ENCODE measurements at places on chromosomes 7 and 10.
A peak's percentile ranks its signal among the peaks of the same experiment; 100 is the strongest.

DNA sequence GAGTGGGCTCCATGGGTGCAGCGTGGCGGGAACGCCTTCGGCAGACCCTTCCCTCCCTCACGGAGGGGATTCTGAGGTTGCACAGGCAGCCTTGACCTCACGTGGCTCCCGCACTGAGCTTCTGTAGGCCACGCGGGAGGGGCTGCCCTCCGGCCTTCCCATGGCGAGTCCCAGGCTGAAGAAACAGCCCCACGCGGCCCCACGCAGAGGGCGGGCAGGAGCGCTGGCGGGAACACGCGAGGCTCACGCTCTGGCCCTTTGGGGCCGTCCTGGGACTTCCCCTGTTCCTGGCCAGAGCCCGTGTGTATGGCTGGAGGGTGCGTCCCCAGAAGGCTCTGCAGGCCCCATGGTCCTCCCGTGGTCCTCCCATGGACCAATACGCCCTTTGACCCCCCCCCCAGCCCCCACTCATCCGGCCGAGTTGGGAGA is 21.7 kb upstream of the NKX6-2 start:
- DNase-seq = no peak

DNA sequence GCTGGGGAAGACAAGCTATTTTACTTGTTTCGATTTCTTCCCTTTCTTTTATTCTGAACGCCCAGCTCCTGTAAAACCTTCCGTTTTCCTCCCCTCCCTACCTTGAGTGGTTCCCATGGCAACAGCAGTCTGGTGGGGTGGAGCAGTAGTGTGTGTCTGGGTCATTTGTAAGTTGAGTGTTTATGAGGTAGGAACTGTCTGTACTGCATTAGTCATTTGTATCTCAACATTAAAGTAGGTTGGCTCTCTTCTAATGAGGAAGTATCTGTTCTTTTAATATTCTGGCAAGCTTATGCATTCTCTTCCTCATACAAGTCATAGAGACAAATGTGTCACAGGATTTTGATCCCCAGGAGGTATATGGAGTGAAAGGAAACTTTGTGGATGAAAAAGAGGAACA is 85.3 kb upstream of the CCDC6 start:
- no peak for DNase-seq

DNA sequence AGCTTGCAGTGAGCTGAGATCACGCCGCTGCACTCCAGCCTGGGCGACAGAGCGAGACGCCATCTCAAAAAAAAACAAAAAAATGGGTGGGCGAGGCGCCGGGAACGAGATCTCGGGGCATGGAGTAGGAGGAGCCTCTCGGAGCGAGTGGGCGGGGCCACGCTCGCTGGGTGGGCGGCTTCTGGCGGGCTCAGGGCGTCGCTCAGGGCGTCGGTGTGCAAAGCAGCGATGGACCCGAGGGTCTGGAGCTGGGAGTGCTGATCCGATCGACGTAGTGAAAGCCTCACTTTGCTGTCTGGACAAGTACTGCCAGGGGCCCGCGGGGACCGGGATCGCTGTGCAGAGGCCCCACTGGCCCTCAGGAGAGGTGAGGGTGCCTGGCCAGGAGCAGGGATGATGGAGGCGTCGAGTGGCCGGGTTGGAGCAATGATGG is 22.6 kb upstream of the AMZ1 start:
- no peak for DNase-seq

DNA sequence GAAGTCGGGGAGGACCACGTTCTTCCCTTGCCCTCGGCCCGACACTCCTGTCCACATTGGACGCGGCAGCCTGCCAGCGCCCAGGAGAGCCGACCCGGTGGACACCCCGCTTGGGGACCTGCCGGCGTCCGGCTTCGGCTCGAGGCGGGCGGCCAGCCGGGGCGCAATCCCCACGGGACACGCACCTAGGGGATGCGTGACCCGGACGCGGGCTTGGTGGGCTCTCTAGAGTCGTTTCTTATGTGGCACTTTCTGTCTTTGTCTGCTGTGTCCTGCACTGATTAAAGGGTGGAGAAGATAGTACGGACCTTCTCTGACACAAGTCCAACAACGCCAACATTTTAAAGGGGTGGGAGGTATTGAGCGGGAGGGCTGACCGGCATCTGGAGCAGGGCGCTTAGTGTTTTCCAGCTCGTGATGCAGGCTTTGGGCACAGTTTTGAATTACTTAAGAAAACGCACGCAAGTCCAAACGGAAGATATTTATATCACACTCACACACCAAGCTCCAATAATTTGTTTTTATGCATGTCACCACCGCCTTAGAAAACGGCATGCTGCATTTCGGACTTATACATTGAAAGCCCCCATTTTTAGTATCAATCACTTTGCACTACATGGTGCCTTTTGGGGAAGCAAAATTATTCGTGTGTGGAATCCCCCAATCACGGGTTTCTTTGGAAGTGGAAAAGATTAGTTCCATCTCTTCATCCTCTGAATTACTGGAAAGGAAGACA is 3.9 kb upstream of the SPAG6 start:
- no peak for DNase-seq

DNA sequence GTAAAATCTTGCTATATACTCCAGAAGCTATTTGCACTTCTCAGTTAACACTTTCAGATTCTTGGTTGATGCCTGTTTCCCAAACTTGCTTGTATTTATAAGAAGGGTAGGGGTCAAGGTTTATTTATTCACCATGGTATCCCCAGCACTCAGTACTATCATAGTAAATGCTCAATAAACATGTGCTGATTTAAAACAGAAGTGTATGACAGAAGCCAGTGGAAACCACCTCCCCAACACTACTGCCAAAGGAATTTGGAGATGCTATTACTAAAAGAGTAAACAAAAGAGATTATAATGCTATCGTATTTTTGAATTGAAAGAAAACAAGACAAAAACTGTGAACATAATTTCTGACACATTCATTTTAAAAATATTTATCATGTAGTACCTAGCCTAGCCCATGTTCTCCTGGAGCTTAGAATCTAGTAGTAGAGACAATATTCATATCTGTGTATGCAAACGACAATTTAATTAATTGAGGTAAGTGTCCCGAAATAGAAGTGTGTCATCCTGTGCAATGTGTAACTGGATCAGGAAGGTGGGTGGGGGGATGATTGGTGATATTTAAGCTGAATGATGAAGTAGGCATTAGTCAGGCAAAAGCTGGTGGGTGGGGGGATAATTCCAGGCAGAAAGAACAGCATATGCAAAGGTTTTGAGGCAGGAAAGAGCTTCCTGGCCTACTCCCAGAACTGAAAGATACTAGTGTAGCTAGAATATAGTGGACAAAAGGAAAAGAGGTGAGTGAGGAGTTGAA is 77.5 kb downstream of the HGF start:
- DNase-seq = no peak

DNA sequence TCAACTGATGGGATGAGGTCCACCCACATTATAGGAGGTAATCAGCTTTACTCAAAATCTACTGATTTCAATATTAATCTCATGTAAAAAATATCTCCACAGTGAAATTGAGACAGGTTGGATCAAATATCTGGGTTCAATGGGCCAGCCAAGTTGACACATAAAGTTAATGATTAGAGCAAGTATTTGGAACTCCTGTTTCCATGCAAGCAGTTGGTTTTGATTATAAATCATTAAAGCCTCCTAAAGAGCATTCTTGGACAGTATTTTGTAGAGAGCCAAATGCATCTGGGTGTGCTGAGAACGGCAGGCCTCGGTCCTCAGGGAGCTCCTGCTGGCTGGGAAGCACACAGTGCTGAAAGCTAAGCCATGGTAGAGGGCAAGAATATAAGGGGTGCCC is 126.9 kb upstream of the BTBD16 start:
- DNase-seq = no peak

- DNase-seq = no peak
Observed at GRCh38 chr7:5541087-5541992, 117.7 kb upstream of the TNRC18 start.

DNA sequence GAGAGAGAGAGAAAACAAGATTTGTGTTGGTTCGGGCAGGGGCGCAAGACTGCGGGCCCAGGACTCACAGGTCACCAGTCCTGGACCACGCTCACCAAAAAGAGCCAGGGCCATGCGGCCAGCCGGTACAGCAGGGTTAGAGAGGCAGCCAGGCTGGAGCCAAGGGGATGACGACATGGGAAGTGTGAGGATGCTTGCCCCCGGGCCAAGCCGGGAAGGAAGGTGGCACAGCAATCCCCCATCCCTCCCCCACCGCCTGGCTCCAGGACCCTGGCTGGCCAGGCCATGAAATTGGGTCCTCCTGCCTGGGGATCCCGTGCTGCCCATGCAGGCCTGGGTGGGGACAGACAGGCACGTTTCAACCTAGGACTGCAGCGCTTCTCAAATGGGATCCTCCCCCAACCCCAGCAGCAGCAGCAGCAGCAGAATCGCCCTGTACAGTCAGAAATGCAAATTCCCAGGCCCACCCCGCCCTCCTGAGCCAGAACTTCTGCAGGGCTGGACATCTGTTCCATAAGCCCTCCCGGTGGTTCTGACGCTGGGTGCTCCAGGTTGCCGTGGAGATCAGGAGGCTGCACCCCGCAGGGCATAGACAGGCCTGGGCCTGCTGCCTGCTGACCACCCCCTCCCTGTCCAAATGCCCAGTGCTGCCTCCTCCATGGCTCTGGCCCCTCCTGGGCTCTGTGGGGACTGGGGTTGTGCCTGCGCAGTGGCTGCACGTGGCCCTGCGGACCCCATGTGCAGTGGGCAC is 35.0 kb downstream of the YKT6 start:
- DNase-seq = no peak

DNA sequence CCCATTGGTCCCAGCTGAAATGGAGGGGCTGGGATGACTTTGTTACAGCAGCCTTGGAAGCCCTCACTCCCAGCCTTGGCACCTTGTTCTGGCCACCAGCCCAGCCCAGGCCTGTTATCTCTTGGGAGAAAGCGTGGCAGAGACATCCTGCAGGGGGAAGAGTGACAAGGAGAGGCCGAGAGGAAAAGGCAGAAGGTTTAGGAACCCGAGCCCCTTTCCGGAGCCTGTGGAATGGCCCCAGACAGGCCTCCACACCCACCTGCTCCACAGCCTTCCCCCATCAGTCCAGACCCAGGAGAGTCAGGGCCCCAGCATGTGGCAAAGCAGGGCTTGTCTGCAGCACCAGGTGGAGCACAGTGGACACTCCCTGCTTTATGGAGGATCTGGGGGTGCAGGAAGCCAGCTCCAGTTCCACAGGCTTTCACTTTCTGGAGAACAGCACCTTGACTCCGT is 24.1 kb upstream of the TRIM8 start:
- DNase-seq = no peak

GRCh38 chr10:113961182-113962031 is 82.3 kb upstream of the ADRB1 start:
- DNase-seq = no peak

GRCh38 chr7:94300176-94300835 is 94.4 kb upstream of the COL1A2 start:
- DNase-seq = no peak

DNA sequence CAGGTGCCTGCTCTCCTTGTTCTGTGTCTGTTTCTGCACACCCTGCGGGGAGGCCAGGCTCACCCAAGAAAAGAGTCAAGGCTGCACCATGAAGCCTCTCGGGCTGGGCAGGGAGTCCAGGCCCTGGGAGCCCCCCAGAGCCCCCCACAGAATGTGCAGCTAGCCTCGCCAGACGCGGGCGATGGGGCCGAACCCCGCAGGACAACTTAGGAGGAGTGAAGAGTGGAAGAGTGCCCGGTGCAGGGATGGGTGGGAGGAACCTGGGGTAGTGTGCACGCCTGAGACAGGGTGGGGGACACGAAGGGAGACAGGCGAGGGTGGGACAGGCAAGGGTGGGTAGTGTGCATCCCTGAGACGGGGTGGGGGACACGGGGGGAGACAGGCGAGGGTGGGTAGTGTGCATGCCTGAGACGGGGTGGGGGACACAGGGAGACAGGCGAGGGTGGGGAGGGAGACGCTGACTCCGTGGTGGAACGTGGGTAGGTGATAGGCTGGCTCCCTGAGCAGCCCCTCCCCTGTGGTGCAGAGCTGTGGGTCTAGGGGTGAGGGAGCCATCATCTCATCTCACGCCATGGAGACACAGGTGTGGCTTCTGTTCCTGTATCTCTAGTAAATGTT is 615.4 kb downstream of the DNAJB6 start:
- DNase-seq = no peak

GRCh38 chr10:12974491-12975199 is 26.9 kb downstream of the CCDC3 start:
- DNase-seq = no peak

- DNase-seq = no peak
Observed at GRCh38 chr10:104038537-104038936, 47.1 kb downstream of the COL17A1 start.

- DNase-seq = no peak
Observed at GRCh38 chr10:86234107-86234506, 132.5 kb downstream of the GRID1 start.

GRCh38 chr10:1036341-1036791 is 10.7 kb upstream of the IDI2 start:
- DNase-seq = no peak

DNA sequence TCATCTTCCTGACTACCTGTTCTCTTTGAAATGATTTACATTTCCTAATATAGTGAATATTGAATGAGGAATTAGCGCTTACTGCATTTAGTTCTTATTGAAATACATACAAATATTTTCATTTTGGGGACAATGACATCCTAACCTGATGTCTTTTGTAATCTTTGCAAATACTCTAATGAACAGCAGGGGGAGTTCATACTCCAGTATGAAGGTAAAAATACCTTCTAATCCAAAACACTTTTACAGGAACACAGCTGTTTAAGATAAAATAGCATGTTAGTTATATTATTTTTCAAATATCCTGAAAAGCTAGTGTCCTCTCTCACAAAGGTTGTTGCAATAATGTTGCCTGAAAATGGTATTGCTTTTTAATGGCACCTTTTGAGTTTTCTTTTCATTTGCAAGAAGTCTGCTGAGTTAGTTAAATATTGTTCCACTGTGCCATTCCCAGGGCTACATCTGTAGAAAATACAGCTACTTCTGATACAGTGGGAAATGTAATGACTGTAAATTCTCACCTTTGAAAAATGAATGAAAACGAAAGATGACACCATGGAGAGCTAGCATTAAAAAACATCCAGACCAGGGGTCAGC is 400.0 kb downstream of the PHF14 start:
- no peak for DNase-seq

- DNase-seq = no peak
Observed at GRCh38 chr7:116339564-116339963, 129.2 kb downstream of the TES start.

GRCh38 chr10:9068003-9068402 is 1013.5 kb downstream of the GATA3 start:
- no peak for DNase-seq

- DNase-seq = no peak
Observed at GRCh38 chr10:26946102-26946811, 85.5 kb upstream of the ABI1 start.

GRCh38 chr10:86265895-86266259 is 100.7 kb downstream of the GRID1 start:
- no peak for DNase-seq

DNA sequence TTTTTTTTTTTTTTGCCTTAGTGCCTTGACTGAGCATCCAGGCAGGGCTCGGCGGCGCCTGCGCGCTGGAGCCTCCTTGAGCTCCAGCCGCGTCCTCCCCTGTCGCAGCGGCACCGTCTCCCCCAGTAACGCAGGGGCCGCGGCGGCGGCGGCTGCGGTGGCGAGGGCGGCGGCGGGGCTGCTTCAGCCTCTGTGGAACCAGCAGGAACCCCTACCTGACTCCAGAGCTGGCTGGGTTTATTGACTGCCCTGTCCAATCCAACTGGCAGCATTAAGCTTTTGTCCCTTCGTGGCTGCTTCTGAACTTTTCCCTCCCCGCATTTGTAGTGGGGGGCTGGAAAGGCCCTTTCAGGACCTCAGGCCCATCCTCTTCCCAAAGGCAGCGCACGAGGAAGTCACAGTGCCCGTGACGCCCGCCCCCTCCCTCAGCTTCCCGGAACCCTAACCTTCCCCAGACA is at the start of gene GPR85:
Gene GPR85 (minus strand): TSS at position 397 of the 458 bp plus-strand sequence. CDS start 2,106 bp downstream, outside the sequence.
- DNase-seq = peak; percentile 20

Data from HTR-8/SVneo (cell line).